ENCODE measurements at places on chromosomes 12 and 14. TPM values are rescaled to one million over a fixed set of nuclear protein-coding genes. Genes with fewer than 3 reads are reported as not detected.

Gene ALDH1L2
- 2.2 TPM for total RNA-seq

DNA sequence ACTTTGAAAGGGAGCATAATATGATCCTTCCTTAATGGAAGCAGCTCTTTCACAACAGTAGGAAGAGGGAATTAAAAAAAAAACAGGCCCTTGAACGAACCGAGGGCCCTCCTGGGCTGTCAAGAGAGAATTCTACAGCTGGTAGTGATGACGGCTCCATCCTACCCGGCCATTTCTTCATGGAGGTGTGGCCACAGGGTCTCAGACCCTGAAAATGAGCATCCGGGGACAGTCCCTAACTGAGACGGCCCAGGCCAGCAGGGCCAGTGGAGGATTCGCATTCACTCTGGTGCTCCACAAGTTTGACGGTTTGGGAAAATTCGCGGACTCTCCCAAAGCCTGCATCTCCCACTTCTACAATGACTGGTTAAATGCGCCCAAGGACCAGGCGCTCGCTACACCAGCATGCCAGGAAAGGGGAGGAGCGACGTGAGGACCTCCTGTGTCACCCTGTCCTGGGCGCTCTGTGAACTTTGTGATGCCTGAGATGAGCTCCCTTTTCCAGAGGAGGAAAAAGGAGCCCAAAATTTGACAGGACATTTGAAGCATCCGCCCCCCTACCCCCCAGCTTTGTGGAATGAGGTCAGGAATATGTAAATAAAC is 66.8 kb downstream of the BCL11B start:
- no peak for DNase-seq

Gene SLCO1A2
- not detected for total RNA-seq

- DNase-seq, result no peak
These were observed 221.0 kb downstream of the PTPRO start for GRCh38 chr12:15543347-15543746.

DNA sequence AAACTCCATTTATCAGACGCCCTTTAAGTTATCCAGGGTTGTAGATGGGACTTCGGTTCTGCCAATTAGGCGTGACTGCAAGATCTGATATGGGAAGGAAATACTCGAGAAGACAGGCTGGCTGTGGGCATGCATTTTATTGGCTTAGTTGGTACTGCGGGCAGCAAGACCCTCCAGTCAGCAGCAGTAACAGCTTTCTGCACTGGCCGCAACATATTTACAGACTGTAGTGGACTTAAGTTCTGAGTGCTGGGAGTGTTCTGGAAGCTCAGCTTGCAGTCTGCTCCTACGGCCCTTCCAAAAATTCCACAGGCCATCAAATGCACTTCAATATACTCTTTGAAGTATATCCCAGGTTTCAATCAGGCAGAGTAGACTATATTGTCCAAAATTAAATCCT is 21.1 kb downstream of the KITLG start:
- no peak for DNase-seq

GRCh38 chr12:21369141-21369980 is 3.3 kb upstream of the IAPP start:
- DNase-seq, result no peak

GRCh38 chr12:81874166-81874565 is 115.0 kb upstream of the PPFIA2 start:
- no peak for DNase-seq

DNA sequence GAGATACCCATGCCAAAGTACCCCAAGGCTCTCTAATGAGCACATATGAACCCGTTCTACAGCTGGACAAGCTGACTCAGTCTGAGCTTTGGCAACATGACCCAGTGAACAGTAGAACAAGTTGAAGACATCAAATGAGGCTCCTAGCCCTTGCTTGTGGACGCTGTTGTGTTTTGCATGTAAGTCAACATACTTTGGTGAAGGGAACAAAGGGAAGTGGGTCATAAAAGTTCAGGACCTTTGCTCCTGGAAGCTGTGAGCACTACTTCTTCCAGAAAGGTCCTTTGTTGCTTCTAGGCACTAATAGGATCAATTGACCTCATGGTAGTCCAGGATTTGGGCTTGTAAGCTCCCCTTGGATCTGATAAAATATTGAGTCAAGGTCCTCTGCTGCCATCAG is 613.5 kb upstream of the TBX3 start:
- no peak for DNase-seq

- DNase-seq, result no peak
These were observed 64.7 kb downstream of the VEZT start for GRCh38 chr12:95282266-95282665.

- no peak for DNase-seq
These were observed 3.5 kb downstream of the LPAR5 start for GRCh38 chr12:6632026-6632983.

GRCh38 chr12:113231235-113232088 is 10.2 kb downstream of the TPCN1 start:
- DNase-seq, result no peak

DNA sequence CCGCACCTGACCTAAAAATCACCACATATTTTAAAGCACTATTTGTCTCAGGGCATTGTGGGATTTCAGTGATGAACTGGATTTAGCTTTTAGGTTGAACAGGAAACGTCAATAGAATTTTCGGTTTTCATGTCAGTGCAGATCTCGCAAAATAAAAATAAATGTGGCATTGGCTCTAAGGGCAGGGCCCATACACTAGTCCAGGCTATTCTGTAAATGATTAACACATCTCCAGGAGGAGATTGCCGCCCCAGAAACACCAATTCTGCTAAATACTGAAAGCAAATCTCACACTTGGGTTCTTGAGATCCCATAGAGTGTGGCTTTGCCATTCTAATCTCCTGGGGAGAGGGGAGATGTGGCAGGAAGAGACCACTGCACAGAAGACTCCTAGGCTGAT is 1494.0 kb upstream of the TMEM132C start:
- no peak for DNase-seq

Gene ANKRD33
- 0.21 TPM for total RNA-seq

Gene RBMS2
- total RNA-seq, result 18.2 TPM

Gene NRXN3
- total RNA-seq, result not detected

DNA sequence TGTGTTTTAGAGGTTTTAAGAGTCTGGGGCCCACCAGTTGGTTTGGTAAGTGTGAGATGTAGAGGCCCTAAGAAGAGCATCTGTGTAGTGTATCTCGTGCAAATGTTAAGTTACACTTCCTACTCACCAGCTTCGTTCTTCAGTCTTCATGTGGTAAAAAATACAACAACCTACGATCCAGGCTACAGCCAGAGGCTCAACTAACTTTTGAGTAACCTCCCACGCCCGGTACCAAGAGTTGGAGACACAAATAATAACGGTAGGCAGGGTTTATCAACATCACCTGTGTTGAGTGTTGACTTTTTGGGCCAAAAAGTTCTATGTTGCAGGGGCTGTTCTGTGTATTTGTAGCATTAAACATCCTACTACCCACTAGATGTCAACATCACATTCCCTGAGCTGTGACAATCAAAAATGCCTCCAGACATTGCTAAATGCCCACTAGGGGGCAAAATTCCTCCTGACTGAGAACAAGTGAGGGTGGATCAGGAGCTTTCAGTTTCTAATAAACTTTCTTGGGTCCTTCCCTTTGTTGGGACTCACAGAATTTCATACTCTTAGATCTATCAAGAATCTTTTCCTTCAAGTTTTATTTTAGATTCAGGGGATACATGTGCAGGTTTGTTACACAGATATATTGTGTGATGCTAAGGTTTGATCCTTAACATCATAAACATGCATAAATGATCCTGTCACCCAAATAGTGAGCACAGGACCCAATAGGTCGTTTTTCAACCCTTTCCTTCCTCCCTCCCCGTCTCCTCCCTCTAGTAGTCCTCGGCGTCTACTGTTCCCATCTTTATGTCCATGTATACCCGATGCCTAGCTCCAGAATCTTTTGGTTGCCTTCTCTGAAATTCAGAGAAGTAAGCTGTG is 94.7 kb downstream of the SLC2A13 start:
- peak; percentile 28 for DNase-seq

DNA sequence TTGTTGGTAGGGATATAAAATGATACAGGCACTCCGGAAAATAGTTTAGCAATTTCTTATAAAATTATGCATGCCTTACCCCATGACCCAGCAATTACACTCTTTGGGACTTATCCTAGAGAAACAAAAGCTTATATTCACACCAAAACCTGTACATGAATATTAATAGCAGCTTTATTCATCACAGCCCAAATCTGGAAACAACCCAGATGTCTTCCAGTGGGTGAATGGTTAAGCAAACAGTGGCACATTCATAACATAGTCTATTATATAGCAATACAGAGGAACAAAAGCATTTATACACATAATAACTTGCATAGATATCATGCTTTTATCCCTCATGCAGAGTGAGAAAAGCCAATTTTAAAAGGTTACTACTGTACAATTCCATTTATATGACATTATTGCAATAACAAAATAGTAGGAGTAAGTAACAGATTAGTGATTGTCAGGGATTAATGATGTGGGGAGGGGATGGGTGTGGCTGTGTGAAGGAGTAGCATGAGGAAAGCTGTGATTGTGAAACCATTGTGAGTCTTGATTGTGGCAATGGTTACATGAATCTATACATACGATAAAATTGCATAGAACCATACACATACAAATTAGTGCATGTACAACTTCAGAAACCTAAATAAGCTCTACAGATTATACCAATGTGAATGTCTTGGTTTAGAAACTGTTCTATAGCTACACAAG is 363.1 kb upstream of the OR4E1 start:
- DNase-seq, result no peak

DNA sequence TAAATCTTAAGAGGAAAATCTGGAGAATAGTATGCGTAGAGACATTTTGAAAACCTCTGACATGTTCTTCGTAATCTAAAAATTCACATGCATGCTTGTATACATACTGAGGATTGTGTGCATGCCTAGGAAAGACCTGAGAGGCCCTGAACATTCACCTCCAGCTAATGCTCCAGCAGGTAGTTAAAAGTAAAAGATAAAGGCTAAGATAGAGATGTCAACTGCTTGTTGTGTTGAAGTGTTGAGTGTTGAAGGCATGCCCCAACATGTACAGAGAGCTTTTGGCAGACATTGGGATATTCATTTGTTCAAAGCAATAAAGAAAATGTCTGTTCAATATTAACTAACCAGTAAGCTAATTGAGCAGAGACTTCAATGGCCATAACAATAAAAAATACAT is 118.6 kb upstream of the SYT1 start:
- no peak for DNase-seq

- DNase-seq, result no peak
These were observed 29.8 kb downstream of the ZFYVE21 start for GRCh38 chr14:103745424-103745823.

- no peak for DNase-seq
These were observed 124.3 kb downstream of the RASSF9 start for GRCh38 chr12:85711735-85712390.

Gene SIX4
- total RNA-seq, result 17.3 TPM

DNA sequence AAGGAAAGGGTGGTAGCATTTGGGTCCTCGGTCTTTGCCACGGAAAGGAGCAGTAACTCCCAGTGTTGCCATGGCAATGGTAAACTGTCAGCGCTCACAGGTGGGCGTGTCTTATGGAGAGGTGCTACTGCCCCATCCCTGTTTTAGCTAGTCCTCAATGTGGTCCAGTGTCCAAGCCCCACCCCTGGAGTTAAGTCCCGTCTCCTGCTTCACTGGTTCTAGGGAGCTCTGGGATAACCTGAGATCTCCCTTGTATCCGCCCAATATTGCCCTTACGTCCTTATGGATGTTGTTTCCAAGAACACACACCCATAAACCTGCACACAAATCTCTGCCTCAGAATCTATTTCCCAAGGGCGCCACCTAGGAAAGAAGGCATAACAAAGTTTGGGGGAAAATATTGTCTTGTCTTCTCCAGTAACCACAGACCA is 64.2 kb downstream of the SPRING1 start:
- no peak for DNase-seq

DNA sequence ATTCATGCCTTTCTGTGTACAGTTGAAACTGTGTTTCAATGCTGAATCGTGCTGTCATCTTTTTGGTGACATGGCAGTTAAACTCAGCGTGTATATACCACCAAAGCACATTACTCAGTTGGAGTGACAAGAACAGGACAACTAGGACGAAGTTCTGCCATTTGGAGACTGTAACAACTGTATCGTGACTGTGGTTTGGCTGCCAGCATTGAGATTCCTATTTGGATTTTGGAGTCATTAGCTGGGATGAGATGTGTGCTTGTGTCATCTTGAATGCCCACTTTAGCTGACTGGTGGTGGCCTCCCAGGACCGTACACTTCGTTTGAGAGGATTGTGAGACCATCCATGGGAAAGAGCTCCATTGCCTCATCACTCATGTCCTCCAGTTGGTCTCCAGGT is 42.9 kb downstream of the FBXL14 start:
- DNase-seq, result no peak

GRCh38 chr12:130428116-130428515 is 90.4 kb downstream of the PIWIL1 start:
- no peak for DNase-seq

- DNase-seq, result no peak
These were observed 108.7 kb downstream of the TTC8 start for GRCh38 chr14:88933191-88933590.

Gene ABHD12B
- not detected for total RNA-seq

Gene TMEM30B
- total RNA-seq, result 0.10 TPM

Gene SLC6A12
- total RNA-seq, result 1.0 TPM

Gene RAPGEF3
- 5.8 TPM for total RNA-seq

Gene ZNF664
- total RNA-seq, result 115 TPM

DNA sequence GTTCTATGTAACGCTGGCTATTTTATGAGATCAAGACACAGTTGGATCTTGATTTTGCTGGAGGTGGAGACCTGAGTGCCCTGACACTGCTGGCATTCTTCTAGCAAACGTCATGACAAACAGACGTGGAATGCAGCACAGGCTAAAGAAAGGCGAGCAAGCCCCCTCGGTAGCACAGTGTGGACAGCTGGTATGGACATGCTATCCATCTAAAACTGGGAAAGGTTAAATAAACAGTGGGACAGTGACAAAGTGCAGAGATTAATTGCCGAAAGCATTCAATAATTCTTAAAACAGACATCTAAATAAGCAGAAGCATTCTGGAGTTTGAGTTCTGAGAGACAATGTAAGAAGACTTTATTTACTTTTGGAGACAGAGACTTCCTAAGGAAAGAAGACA is 237.2 kb downstream of the FBXL14 start:
- no peak for DNase-seq

DNA sequence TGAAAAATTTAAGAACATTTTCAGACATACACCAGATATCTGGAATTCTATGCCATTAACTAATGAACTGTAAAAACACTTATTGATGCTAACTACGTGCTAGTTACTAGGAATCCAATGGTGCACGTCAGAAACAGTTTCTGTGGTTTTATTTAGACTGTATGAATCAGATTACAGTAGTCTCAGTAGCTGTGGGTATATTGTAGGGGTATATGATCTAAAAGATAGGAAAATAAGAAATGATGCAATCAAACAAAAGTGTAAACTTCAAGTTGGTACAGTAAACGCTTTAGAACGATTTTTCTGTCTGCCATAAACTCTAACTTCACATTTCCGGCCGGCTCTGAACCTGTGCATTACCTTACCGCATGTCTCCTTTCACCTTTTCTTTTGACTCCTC is 2.3 kb downstream of the ABCC9 start:
- no peak for DNase-seq

- no peak for DNase-seq
These were observed 40.6 kb downstream of the LTBP2 start for GRCh38 chr14:74571441-74571841.

All from Panc1 (cell line).